ENCODE measurements at places on chromosomes 16 and 17. TPM values are rescaled to one million over a fixed set of nuclear protein-coding genes. Genes with fewer than 3 reads are reported as not detected.

DNA sequence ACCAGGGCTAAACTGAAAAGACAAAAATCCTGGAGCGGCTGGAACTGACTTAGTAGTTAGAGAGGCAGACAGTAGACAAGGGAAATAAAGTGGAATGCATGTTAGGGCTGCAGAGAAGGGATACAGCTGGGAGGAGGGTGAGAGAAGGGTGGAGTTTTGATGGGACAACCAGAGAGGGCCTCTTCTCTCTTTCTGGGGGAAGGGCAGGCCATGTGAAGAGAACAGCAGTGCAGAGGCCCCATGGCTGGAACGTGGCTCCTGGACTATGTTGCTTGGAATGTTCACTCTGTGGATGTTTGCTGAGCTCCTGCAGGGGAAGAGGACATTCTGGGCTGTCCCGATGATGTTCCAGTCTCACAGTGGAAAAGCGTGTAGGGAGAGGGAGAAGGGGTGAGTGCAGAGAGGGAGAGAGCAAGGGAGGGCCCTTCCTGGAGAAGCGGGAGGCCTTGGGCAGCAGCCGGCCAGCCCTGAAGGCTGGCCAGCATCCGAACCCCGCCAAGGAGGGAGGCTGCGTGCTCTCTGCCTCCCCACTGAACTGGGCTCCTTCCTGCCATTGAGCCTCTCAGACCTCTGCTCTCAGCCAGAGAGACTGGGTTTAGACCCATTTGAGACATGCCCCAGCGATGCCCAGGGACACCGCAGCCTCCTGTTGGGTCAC, 33.1 kb upstream of the GSE1 start:
- DNase-seq: no peak

- DNase-seq: no peak
Observed at GRCh38 chr16:2739625-2740430, 12.6 kb upstream of the SRRM2 start.

PIEZO1 gene
- 17.8 TPM for total RNA-seq

DNA sequence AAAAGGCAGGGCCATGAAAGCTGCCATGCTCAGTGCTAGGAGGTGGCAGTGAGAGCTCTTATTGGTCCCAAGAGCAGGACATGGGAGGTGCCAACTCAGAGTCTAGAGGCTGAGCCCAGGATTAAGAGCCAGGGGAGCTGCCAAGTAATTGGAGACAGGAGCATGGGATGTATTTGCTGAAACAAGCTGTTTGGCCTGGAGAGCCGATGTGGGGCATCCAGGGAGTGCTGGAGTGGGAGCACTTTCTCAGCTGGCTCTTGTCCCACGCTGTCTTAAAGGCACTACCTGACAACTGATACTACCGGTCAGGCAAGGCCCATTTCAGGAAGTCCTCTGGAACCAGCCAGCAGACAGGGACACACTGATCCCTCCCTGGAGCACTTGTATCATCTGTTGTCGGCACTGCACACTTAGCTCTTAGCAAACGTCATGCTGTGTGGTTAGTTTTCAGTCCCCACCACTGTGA, 19.3 kb downstream of the ANKFN1 start:
- DNase-seq: no peak

DNA sequence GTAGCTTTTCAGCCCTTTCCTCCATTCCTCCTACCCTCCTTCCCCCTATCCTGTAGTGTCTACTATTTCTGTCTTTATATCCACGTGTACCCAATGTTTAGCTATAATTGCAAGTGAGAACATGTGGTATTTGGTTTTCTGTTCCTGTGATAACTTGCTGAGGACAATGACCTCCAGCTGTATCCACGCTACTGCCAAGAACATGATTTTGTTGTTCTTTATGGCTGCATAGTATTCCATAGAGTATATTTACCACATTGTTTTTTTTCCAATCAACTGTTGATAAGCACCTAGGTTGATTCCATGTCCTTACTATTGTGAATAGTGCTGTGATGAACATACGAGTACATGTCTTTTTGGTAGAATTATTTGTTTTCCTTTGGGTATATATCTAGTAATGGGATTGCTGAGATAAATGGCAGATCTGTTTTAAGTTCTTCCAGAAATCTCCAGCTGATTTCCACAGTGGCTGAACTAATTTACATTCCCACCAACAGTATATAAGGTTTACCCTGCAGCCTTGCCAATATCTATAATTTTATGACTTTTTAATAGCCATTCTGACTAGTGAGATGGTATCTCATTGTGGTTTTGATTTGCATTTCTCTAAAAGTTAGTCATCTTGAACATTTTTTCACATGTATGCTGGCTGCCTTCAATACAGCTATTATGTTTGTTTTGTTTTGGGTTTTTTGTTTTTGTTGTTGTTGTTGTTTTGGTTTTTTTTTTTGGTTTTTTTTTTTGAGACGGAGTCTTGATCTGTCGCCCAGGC, 10.9 kb upstream of the COPRS start:
- no peak for DNase-seq

DNA sequence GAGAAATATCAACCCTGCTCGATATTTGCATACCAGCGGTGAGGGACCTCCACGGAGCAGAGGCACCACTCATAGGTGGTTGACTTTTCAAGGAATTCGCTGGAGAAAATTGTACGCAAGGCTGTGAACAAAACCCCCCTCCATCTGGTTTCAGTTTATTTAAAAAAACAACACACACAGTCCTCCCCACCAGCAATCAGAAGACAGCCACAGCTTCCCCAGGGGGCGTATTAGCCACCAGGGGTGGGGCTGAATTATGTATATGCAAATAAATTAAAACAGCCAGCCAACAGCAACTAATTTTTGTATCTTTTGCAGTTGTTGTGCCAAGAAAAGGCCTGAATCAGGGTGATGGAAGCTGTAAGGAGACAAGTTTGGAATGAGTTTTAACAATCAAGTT, 5.9 kb upstream of the HSD11B2 start:
- DNase-seq: no peak

GRCh38 chr17:38674749-38675615, at the start of gene EPOP:
TSS of gene EPOP (minus strand) at chr17:38674957. CDS start at chr17:38674495, 462 bp downstream.
- peak; percentile 76 for DNase-seq

CCDC102A gene
- total RNA-seq: 8.6 TPM

- DNase-seq: no peak
Observed at GRCh38 chr17:77838748-77839697, 119.5 kb upstream of the TNRC6C start.

DNA sequence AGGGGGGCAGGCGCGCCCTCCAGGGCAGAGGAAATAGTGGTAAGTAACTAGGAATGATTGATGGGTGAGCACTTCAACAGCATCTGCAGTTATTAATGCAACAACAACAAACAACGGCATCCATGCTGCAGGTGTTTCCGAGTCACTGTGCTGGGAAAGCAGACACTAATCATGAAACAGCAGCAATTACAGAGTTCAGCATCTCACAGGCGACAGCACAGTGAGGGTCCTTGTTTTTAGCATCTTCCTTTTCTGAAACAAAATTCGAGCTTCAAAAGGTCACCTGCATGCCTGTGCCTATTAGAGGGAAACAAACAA, 191.9 kb downstream of the SLC39A11 start:
- no peak for DNase-seq

GRCh38 chr17:8855477-8856204, 11.8 kb downstream of the PIK3R6 start:
- no peak for DNase-seq

ZNF597 gene
- total RNA-seq: 2.2 TPM

DNA sequence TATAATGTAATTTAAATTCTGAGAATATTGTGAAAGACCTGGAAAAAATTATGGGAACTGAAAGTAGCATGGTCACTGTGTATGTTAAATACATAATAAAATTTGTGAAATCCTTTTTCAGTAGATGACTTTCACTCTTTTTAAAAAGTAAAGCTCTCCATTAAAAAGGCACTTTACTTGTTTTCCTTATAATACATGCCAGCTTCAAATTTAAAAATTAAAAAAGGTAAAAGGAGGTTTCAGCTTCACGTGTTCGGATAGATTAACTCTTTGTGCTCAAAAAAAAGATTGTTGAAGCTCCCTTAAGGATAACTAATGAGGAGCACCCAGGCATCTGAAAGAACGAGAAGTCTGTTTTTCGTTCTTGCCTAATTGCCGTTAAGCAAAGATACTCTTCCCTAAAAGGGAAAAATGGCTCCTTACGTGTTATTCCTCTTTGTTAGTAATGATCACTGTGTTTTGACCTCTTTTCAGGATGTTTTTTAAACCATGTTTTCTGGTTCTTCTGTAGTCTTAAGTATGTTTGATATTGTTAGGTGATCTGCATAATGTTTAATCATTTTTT, 87.8 kb downstream of the TUBD1 start:
- DNase-seq: no peak

DNA sequence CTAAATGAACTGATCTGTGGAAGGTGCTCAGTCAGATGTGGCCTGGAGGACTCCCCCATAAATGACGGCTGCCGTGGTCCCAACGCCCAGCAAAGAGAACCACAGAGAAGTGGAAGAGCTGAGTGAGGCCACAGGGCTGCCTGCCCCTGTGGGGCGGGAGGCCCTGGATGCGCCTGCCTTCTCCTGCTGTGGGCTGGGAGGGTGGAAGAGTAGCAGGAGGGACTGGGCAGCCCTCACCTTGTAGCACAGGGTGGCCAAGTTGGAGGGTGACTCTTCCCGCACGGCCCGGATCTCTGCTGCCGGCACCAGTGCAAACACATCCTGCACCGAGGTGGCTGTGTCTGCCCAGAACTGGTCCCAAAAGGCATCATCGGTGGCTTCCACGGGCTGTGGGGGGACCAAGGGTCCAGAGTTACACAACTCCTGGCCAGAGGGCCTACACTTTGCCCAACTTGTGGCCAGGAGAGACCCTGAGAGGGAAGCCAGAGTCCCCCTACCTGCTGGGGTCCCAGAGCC, 8.3 kb downstream of the HID1 start:
- no peak for DNase-seq

C17orf78 gene
- total RNA-seq: not detected

GRCh38 chr17:3747805-3748204, 24.1 kb downstream of the HASPIN start:
- no peak for DNase-seq

DNA sequence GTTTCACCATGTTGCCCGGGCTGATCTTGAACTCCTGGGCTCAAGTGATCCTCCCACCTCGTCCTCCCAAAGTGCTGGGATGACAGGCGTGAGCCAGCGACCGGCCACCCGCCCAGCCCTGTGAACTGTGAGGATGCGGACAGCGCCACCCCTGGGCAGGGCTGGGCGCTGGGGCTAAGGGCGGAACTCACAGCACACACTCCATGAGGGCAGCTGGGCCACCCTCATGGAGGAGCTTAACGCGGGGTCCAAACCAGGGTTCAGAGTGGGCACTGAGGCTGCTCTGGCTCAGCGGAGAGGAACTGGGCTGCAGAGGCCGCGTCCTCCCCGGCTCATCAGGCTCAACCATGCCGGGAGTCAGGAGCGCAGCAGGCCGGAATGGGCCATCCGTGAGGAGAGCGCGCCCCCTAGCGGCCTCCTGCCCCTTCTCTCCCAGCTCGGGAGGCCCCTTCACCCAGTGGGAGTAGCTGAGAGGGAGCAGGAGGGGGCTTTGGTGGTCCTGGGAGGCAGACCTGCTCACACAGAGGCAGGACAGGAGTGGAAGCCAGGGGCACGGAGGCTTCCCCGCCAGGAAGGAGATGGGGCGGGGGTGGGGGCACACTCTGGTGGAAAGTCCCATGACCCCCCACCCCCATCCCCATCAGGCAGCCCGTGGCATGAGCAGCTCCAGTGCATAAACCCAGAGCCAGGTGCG, 13.8 kb downstream of the CORO7 start:
- DNase-seq: peak; percentile 94

DNA sequence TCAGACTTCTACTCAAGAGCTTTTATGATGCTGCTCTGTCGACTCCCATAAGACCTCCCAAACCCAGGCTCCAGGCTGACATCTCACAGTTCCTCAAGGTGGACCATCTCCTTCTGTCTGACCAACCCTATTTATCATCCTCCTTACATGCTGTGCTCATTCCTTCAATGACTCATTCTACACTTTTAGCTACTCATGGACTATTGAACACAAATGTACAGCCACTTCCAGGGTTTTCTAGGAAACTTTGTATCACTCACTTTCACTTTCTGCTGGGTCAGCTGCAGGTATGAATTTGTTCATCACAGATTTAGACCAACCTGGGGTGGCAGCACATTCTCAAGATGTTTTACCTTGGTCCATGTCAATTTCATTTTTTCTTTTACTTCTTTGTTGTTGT, 162.4 kb upstream of the FAM20A start:
- DNase-seq: no peak

PLEKHH3 gene
- total RNA-seq: 20.8 TPM

- DNase-seq: no peak
Observed at GRCh38 chr17:57259306-57259705, 3.0 kb downstream of the MSI2 start.

GSG1L gene
- total RNA-seq: not detected

RTN4RL1 gene
- total RNA-seq: 0.47 TPM

MPRIP gene
- 244 TPM for total RNA-seq

DNA sequence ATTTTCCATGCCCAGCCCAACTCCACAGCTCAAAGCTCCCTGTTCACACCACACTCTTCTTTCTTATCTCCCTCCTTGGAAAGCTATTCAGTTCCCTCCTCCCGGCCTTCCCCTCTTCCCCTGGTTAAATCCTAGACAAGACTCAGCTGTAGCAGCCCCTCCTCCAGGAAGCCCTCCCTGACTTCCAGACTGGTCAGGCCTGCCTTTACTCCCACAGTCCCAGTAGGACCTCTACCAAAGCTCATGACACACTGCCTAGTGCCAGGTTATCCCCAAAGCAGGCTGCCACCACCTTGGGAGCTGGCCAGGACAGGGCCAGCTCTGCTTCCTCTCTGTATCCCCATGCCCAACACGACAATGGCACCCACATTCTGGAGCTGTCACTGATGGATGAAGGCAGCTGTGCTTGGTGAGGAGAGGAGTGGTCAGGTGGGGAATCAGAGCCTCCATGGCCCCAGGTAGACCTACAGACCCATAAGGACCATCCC, 50.0 kb downstream of the BEAN1 start:
- DNase-seq: no peak

- no peak for DNase-seq
Observed at GRCh38 chr16:28069971-28070794, 6.7 kb upstream of the GSG1L start.

GPR139 gene
- not detected for total RNA-seq

TLCD3A gene
- total RNA-seq: 22.5 TPM

DNA sequence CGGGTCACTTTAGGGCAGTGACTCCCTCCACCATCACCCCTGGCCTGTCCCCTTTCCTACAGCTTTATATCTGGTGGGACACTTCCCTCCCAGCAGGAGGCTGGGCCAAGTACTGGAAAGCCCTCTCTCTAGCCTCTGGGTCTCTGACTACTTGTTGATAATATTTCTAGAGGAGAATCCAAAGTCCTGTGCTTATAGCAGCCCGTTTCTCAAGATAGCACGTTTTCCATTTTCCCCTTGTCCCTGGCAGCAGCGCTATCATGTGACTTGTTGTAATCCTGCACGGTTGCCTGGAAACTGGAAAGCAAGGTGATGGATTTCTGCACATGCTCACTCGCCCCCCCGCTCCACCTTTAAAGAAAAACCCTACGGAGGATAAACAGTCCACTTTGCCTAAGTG, 3.3 kb upstream of the AXIN2 start:
- DNase-seq: no peak

- DNase-seq: no peak
Observed at GRCh38 chr17:35265566-35266141, 22.8 kb downstream of the SLFN5 start.

- DNase-seq: no peak
Observed at GRCh38 chr17:56020369-56020768, 132.9 kb upstream of the ANKFN1 start.

GRCh38 chr16:46833460-46833800, 2.5 kb upstream of the C16orf87 start:
- no peak for DNase-seq

GRCh38 chr16:9645911-9646310, 536.3 kb downstream of the GRIN2A start:
- DNase-seq: no peak

MT1A gene
- not detected for total RNA-seq

Measured in neural crest cell (in vitro differentiated cells).